Stimulated activated CD8-positive, alpha-beta memory T cell treated with anti-CD3 and anti-CD28 coated beads, Interleukin-7, amount 100 ng/mL, for 24 hours (primary cell): ENCODE measurements at places on chromosomes 2 and 18.

DNA sequence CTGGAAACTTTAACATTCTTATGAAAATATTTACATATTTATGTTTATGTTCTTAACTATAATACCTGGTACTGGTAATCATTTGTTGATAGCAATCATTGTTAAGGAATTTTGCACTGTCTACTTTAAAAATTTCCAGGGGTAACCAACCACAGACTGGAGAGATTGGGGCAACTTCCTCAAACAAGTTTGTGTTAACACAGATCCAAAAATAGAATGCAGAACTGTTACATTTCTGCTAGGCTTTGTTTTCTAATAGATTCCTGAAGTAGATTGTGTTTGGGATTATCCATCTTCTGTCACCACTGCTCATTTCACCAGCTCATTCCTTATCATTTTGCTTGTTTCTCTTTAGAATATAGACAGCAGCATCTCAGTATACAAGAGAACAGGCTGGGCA is 23.7 kb downstream of the RNF125 start:
- DNase-seq = no peak

- DNase-seq = no peak
These were observed 117.8 kb upstream of the DCC start for GRCh38 chr18:52222211-52222610.

- DNase-seq = no peak
These were observed 873.7 kb downstream of the CNTNAP5 start for GRCh38 chr2:124898827-124899226.

DNA sequence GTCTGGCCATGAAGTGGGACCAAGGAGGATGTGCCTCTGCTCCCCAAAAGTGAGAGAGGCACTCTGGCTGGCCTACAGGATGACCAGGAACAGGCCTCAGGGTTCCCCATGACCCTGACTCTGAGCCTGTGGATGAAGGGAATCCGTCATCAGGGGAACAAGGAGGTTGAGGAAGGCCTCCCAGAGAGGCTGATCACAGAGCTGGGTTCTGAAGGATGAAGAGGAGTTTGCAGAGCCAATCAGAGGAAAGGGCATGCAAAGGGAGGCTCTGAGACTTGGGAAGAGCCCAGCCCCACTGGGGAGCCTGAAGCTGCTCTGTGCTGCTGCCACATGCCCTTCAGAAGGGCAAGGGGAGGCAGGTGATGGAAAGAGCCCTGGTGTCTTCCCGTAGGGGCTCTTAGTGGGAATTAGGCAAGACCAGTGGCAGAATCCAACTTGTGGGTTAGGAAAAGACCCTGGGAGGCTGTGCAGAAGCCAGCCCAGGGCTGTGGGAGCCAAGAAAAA is 141.3 kb upstream of the ID2 start:
- no peak for DNase-seq

DNA sequence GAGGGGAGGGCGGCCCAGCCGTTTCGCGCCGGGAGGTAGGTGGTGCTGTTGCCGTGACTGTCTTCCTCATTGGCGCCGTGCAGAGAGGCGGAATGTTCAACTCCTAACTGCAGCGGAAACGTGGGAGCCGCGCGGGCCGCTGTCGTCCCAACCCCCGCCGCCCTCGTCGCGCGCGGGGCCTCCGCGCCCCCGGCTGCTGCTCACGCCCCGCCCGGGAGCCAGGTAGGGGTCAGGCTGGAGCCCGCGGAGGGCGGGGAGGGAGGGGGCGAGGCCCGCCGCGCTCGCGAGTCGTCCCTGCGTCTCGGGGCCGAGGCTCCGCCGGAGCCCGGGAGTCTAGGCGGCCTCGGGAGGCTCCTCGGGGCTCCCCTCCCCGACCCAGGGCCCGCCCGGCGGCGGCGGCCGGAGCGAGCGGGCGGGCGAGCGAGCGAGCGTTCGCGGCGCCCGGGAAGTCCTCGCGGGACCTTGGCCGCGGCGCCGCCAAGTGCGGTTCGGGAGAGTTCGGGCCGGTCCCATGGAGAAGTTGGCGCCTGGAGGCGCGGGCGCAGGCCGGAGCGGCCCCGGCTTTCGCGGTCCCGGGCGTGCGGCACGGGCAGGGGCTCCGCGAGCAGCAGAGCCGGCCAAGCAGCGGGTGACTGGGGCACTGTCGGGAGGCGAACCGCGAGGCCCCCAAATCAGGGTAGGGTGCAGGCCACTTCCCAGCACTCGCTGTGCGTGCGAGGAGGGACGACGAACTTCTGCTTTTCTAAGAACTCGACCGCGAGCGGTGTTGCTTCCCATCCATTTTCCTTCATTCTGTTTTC is at the start of gene MAP3K20:
Gene MAP3K20 (plus strand): TSS at position 66 of the 800 bp plus-strand sequence. CDS start 15,186 bp downstream, outside the sequence.
- no peak for DNase-seq

DNA sequence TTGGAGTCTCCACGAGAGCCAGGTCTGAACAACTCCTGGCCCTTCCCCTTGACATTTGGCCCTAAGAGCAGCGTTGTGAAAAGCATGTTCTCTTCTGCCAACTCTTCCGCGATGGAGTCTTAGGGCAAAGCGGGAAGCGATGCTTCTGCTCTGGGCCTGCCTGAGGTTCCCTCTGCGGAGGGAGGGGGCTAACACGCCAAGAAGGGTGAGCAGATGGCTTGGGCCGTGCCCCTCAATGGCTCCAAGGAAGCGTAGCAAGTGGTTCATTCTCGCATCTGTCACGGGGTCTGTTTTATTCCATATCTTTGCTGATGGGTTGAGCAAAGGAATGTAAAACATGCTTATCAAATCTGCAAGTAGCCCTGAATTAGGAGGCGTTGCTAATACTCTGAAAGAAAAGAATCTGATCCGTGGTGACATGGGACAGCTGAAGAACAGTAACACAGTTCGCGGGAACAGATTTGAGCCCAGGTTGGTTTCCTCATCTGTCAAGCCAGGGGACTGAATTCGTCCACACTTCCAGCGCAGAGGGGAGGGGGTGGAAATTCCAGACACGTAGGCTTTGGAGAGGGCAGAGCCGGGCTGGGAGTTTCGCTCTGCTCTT is 38.0 kb downstream of the DNMT3A start:
- DNase-seq = no peak

DNA sequence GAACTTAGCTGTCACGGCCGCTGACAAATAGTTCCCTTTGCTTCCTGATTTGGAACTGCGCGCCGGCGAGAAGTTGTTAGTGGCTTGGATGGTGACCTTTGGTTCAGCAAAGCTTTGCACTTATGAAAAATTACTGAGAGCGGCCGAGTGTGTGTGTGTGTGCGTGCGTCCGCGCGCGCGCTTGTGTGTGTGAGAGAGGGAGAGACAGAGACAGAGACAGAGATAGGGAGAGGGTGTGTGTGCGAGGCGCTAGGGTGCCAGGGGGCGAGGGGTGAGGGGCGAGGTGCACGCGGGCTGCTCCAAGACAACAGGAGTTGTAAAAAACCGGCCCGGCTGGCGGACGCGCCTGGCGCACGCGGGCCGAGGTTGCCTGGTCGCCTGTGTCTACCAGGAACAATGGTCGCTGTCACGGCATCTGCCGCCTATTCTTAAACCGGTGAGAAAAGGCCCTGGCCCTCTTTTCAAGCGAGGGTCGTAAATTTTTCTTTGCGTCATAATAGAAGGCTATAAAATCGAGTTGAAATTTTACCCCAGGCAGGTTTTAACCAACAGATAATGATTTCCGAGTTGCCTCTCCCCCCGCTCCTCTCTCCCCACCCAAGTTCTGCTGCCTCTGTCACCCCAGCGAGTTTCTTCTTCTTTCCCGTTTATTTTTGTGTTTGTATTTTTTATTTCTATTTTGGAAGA is 535 bp downstream of the HOXD3 start:
- DNase-seq = no peak

DNA sequence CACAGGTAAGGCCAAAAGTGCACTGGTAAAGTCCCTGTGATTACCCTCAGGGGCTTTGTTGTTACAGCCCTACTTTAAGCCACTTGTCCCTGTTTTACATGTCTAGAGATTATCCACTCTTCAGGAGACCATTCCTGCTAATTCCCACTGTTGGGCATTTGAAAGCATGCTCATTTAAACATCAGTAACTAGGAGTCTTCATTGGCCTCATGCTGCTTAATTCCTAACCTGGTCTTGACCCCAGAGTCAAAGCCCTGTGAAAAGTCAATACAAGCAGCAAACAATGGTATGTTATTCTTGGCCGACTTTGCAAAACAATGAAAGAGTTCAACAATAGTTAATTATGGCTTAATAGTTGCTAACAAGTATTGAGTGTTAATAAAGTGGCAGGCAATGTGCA is 23.2 kb downstream of the AFF3 start:
- DNase-seq = no peak

DNA sequence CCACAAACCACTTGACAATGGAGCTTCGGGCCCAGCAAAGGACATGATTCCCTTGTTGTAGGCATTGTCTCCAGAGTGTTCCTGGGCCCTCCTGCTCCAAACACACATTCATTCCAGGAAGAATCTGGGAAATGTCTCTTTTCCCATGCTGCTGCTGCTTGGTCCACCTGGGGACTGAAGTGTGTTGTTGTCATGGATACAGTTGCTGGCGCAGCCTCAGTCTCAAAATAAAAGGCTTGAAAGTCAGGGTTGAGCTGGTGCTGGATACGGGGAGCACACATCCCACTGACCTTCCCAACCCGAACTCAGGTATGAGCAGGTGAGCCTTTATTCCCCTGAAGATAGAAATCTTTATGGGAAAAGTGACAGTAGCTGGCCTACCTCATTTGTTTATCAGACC is 30.6 kb upstream of the SPP2 start:
- DNase-seq = no peak

DNA sequence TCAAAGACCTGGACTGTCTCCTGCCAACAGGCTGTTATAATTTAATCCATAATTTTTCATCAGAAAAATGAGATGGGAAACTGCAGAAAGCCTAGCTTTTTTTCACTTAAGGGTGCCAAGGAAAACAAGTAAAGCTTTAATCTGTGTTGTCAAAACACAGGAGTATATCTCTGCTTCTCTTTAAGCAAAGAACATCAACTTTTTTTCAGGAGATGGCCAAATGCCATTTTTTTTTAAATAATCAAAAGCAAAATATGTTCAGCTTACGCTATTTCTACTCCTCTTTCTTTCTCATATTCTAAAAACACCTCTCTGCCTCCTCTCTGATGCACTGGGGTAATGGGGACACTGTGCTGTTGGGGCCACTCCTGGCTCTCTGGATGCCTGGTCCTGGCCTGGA is 73.1 kb upstream of the NXPH2 start:
- DNase-seq = no peak

DNA sequence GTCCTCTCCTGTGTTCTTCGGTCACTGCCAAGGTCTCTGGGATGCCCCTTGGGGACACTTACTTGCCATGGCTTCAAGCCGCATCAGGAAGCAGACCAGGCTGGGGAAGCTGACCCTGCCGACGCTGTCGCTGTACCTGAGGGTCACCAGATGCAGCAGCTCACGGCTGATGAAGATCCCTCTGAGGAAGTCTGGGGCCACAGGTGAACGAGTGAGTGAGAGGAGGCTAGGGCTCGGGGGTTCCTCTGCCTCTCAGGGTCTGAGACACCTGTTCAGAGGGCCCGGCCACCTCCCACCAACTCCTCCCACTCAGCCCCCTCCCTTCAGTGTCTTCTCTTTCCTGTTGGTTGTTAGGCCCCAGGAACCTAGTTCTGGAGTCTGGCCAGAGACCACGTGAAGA is 74.9 kb downstream of the CAPN13 start:
- no peak for DNase-seq

GRCh38 chr18:8787371-8787670 is 82.0 kb downstream of the MTCL1 start:
- no peak for DNase-seq

- DNase-seq = no peak
These were observed 144.3 kb downstream of the VAPA start for GRCh38 chr18:10057894-10058791.

DNA sequence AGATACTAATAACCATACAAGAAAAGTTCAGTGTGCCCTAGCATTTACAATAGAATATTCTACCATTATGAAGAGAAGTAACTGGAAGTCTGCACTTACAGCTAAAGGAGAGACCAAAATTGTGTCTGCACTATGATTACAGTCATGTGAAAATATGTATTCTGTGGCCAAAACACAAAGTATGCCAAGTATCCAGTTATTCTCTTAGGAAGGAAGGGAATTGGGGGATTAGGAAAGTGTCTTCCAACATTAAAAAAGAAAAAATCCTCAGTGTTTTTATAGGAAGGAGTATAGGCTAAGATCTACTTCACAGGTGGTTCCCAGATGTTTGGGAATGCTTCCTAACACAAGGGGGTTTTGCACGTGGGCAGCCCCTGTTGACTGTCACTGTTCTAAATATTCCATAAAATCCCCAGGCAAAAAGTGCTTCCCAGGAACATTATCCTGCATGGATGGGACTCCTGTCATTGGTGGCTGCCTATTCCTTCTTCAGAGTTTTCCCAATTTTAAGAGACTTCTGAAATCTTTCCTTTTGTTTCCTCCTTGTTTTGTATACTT is 180.2 kb upstream of the KLHL29 start:
- DNase-seq = no peak

GRCh38 chr2:170846314-170846713 is 29.6 kb downstream of the GAD1 start:
- no peak for DNase-seq

DNA sequence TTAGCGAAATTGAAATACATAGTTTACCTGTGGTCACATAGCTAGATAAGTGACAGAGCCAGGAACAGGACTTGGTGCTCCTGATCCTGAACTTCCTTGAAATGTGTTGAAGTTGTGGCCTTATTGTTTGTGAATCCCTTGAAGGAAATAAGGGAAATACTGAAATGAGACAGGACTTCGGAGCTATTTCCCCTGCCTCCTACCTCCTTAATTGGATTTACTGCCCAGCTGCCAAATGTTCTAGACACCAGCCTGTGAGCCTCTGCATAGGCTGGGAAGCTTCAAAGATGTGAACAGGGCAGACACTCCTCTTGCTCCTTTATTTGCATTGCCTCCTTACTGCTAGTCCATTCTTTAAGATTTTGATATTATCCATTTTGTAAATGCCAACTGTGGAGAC is 135.2 kb downstream of the PRPF40A start:
- no peak for DNase-seq

GRCh38 chr18:46069524-46069923 is 2.5 kb downstream of the PSTPIP2 start:
- no peak for DNase-seq

- DNase-seq = no peak
These were observed 730.4 kb downstream of the METTL4 start for GRCh38 chr18:1840878-1841277.

GRCh38 chr2:43218702-43219382 is 7.6 kb downstream of the ZFP36L2 start:
- no peak for DNase-seq

DNA sequence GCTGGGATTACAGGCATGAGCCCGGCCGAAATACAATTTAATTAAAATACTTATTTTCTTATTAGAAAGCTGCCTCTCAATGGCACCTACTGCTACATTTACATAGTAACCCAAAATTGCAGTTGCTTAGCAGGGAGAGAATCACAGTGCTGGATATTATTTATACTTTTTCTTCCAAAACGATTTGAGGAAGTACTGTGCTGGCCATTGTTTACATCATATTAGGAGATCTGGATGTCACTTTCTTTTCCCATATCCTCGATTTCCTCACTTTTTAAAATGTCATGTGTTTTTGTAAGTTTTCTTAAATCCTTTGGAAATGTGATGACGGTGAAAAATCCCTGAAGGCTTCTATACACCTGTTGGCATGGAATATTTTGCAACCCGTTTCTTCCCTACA is 3.4 kb upstream of the SP3 start:
- no peak for DNase-seq
